CD8-positive, alpha-beta T cell (primary cell): ENCODE measurements at places on chromosomes 5 and 9.

- DNase-seq, result no peak
These were observed 1203.2 kb downstream of the CDH12 start for GRCh38 chr5:21649969-21650368.

GRCh38 chr5:140677947-140678346 is 4.6 kb upstream of the DND1 start:
- no peak for DNase-seq

DNA sequence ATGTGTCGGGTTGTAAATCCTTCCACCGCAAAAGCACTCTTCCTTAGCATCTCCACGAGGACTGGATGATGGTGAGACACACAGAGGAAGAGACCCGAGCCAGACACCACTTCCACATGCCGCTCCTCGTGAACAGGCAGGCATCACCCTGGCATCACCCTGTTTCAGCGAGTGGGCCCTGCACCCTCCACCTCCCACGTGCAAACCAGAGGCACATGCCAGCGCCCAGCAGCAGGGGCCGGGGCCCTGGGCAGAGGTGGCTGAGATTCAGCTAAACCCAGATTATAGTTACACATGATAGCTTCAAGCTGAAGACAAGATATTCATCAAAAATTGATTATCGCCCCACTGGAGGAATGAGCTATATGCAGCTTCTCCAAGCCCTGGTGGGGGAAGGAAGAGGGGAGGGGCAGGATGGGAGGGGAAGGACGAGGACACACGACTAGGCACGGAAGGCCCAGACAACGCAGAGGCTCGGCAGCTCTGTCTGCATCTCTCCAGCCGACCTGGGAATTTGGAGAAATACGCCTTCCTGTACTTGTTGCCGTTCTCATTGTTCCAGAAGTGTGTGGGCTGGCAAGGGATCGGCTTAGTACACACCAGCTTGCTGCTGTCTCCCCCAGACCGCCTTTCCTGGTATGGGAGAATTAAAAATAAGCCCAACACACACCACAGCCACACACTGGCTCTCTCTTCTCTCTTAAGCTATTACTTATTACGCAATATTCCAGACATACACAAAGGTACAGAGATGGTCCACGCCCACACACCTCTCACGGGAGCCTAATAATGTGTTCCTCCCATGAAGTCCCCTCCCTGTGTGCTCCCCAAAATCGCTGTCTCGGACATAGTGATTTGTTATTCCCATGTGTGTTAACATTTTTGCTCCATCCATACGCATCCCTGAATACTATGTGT is 50.4 kb upstream of the ZNF354A start:
- DNase-seq, result no peak

DNA sequence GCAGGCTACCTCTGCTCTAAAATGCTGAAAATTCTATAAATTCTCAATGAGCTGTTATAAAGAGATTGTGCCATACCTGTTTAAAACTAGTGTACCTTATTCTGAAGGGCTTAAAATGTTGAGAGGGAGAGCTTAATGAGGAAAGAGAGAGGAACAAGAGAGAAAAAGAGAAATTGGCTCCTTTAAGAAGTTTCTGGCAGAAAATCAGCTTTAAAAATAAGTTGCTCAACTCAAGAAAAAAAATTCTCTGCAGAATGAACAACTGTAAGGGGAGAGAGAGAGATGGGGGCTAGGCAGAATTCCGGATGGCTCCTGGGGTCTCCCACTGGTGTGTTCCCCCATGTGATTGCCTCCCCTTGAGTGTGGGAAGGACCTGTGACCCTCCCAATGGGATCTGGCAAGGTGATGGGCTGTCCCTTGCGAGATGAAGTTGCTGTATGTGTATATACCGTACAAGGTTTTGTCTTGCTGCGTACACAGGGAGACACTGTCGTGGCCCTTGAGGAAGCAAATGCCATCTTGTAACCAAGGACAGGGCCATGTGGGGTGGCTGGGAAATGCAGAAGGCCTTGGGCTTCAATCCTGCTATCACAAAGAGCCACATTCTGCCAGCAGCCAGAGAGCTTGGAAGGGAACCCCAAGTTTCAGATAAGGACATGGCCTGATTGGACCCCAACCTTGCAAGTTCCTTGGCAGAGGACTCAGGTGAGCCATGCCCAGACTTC is 64.3 kb upstream of the S1PR3 start:
- DNase-seq, result no peak

DNA sequence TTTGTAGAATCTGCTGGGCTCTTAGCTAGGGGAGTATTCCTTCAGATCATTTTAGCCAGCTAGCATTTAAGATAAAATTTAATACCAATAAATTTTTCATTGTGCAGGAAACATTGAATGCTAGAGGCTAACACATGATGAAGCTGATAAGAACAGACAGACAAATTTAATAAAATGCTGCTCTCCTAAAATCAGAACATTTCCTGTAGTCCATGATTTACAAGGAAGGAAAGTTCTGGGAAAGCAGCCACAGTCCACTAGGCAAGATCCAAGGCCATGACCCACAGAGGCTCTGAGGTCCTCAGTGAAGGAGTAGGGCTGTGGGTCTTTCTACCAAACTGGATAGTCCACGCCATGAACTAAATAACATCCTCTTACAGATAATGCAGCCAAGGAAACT is 253.0 kb downstream of the ICE1 start:
- no peak for DNase-seq

DNA sequence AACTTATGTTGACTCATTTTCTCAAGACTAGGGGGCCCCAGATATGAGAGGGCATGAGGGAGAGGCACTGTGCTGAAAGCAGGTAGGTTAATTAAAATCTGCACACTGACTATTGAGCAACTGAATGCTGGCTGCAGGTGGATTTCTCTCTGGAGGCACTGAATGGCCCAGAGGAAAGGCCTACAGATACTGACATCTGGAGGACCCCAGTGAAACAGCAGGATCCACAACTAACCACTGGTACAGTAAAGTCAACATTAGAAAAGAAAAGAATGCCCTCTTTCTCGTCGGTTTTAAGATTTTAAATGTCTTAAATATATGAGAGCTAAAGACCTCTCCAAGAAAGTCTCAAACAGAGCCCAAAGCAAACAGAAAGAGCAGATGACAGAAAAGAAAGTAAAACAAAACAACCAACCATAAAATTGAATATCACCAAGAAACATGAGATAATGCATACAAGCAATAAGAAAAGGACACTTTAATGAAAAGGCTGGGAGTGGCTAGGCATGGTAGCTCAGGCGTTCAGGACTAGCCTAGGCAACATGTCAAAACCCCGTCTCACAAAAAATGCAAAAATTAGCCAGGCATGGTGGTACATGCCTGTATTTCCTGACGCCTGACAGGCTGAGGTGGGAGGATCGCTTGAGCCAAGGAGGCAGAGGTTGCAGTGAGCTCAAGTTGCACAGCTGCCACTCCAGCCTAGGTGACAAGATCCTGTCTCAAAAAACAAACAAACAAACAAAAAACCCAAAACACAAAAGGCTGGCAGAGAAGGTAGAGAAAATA is 43.3 kb downstream of the PUM3 start:
- DNase-seq, result no peak

DNA sequence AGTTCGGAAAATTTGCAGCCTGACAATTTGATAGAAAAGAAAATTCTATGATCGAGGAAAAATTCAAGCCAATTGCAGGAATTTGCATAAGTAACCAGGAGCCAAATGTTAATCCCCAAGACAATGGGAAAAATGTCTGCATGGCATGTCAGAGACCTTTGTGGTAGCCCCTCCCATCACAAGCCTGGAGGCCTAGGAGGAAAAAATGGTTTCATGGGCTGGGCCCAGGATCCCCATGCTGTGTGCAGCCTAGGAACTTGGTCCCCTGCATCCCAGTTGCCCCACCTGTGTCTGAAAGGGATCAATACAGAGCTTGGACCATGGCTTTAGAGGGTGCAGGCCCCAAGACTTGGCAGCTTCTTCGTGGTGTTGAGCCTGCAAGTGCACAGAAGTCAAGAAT is 1847.9 kb upstream of the ACO1 start:
- no peak for DNase-seq

- DNase-seq, result no peak
These were observed 555 bp upstream of the PCDHGC4 start for GRCh38 chr5:141484310-141484640.

- no peak for DNase-seq
These were observed 188.8 kb downstream of the MRPS30 start for GRCh38 chr5:44997506-44997905.

- no peak for DNase-seq
These were observed 9.1 kb downstream of the UBAC1 start for GRCh38 chr9:135951889-135952663.

DNA sequence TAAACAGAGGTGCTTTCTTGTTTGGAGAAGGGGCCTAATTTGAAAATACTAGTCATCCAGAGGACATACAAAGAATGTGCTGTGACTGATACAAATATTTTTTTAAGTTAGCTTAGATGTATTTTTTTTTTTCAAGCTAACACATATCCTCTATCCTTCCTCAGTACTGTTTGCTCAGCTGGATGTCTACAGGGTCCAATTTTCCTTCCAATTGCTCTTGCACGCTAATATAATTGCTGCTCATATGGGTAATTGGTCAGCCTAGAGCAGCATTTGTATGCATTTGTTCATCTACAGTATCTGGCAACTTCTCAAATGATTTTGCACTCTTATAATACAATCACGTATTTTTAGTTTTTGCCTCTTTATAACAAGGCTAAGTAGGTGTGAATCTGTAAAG is 84.7 kb downstream of the ZDHHC21 start:
- no peak for DNase-seq

DNA sequence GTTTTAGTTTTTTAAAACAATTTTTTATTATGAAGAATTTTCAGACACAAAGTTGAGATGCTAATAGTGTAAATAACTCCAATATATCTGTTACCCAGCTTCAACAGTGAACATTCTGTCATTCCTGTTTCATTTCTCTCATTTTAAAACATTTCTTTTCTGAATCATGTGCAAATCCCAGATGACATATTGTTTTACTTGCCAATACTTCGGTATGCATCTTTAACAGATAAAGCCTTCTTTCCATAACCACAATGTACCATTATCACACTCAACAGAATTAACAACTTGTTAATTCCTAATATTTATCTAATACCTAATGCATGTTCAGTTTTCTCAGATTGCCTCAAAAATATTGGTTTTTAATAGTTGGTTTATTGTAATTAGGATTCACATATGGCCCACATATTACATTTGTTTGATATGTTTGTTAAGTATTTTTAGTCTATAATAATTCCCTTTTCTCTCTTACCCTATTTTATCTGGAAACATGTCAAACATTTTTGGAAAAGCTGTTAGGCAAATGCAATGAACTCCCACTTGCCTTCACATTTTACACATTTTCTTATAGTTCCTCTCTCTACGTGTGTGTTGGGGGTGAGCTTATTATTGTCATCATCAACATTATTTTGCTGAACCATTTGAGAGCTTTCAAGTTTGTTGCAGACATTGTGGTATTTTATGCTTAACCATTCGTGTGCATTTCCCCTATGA is 58.7 kb upstream of the ANKRD55 start:
- no peak for DNase-seq

- peak; percentile 45 for DNase-seq
These were observed 62.1 kb upstream of the FANCC start for GRCh38 chr9:95379630-95380029.

DNA sequence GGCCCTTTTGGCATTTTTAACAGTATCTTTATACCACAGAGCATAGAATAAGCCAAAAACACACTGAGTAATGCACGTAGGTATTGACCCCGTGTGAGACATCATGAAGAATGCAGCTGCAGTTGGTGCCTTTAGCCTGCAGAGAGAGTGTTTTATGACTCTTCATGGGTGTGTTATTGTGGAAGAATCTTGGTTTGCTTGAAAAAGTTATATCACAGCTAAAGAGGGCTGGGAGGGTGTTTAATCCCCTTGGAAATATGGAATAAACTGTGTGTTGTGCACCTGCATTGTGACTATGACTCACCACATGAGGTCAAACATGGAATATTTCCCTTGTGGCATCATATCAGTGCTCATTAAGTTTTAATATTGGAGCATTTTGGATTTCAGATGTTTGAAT is 458.7 kb downstream of the CDH9 start:
- no peak for DNase-seq

DNA sequence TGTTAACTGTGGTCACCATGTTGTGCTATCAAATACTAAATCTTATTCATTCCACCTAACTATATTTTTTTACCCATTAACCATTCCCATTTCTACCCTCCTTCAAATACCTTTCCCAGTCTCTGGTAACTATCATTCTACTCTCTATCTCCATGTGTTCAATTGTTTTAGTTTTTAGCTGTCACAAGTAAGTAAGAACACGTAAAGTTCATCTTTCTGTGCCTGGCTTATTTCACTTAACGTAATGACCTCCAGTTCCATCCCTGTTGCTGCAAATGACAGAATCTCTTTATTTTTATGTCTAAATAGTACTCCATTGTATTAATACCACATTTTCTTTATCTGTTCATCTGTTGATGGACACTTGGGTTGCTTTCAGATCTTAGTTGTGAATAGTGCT is 485.1 kb upstream of the CD180 start:
- no peak for DNase-seq

DNA sequence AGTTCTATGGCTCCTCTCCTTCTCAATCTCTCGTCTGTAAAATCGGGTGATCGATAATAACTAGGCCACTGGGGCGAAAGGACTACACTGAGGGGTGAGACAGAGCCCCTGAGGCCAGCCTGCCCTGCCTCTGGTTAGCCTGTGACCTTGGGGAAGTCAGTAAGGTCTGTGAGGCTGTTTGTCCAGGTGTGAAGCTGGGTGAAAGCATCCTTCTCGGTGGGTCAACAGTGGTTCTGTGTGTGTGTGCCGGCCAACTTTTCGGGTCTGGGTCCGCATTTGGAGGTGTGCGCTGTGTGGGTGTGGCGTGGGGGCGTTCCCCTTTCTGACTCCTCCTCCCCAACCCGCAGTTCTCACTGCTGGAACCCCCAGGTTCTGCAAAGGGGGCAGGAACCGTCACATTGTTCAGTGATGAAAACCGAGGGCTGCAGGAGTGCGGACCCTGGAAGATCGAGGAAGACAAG is 5.0 kb upstream of the RNF44 start:
- peak; percentile 49 for DNase-seq

DNA sequence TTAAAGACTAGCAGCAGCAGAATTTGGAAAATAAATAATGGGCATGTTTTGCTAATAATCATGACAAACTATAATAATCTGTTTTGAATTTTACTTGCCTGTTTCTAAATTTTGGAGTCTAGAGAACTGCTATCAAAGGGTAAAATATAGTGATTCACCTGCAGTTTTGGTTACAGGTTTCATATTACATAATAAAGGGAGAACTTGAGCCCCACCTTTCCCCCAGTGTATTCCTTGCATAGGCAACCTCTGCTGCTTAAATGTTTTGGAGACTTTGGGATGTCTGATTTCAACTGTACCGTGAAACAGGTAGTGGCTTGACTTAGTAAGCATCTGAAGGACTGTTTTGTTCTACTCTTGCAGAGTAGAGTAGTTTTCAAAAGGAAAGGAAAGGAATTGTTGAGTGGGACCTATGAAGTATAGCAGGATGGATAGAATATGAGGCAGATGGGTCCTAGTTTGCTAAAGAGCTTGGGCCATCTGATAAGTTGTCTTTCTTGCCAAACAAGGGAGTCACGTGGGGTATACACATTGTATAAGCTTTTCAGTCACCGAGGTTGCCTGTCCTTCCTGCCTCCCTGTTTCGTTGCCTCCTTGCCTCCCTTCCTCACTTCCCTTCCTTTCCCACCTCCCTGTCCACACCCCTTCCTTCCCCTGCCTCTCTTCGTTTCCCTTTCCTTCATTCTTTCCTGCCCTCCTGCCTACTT is 19.1 kb downstream of the CREBRF start:
- no peak for DNase-seq
